ENCODE measurements at places on chromosomes 1 and 21. TPM values are rescaled to one million over a fixed set of nuclear protein-coding genes. Genes with fewer than 3 reads are reported as not detected.

DNA sequence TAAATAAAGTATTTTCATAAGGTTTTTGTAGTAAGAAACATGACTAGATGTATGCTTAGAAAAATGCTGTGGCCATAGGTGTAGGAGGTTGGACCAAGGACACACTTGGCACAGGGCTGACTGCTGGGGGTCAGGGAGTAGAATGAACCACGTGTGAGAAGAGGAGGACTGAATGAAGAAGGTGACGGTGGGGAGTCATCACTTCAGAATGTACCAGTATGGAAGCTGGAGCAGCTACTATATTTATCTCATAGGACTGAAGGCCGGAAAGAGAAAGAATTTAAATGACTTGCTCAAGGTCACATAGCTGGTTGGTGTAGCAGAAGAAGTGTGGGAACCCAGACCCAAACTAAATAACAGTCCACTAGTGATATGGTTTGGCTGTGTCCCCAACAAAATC, 79.8 kb upstream of the HAO2 start:
- DNase-seq = no peak

DNA sequence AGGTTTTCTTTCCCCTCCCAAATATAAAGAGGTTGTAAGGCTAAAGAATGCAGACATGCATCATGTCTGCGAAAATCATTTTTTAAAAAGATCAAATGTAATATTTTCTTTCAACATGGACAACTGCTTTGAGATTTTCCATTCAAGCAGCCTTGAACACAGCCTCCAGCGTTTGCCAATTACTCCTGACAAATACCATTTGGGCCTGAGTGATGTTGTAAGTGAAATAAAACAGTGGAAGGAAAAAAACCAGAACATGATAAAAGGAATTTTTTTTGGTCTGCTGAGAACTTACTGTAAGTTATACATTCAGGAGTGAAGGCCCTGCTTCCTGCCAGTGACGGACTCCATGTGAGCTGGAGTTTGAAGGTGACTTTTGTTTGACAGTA, 37.2 kb downstream of the SETD4 start:
- DNase-seq = no peak

DNA sequence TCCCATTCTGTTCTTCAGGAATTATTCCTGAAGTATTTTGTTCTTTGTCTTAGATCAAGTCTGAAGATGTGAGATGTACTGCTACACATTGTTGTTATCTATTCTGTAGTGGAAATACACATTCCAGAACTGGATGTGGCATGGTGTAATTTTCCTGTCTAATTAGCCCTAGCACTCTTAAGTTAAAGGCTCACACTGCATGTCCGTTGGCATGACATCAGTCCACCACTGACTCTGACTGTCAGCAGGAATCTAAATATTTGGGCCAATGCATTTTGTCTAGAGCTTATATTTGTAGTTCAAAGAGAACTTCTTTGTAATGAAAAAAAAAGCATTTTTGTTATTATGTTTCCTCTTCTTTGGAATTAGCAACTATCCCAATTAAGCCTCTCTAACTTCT, 201.0 kb downstream of the S1PR1 start:
- DNase-seq = no peak

DNA sequence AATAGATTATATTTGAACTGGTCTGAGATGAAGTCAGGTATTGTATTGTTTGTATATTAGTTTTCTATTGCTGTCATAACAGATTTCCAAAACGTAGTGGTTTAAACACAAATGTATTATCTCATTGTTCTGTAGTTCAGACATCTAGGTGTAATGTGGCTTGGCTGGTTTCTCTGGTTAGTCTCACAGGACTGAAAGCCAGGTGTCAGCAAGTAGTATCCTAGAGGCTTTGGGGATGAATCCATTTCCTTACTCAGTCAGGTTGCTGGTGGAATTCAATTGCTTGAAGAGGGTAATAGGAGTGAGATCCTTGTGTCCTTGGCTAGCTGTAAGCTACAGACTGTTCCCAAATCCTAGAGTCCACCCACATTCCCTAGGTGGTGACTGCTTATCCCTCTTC, 675.8 kb downstream of the NCAM2 start:
- DNase-seq = no peak

DNA sequence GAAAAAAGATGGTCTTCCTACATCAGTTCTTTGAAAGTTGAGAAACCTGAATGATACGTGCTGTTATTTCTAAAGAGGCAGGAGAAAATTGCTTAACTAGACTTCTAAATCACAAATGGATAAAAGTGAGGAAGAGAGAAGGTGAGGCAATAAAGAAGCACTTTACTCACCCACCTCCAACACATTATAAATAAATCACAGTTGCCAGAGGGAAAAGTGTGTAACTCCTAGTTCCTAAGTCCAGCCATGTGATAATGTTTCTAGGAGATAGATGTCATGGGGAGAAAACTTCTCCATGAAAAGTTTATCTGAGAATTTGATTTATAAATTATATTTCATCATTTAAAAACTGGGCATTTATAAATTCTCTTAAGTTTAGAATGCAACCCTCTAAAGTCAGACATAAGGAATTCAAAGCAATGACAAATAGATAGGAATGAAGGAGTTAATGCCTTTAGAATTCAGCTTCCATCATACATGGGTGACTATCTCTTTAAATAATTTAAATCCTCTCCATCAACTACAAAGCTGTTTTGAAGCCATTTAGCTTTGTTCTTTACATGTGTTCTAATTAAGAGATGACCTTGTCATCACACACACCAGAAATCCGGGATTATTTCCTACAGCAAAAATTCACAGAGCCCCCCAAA, 60.0 kb downstream of the NRIP1 start:
- no peak for DNase-seq

DNA sequence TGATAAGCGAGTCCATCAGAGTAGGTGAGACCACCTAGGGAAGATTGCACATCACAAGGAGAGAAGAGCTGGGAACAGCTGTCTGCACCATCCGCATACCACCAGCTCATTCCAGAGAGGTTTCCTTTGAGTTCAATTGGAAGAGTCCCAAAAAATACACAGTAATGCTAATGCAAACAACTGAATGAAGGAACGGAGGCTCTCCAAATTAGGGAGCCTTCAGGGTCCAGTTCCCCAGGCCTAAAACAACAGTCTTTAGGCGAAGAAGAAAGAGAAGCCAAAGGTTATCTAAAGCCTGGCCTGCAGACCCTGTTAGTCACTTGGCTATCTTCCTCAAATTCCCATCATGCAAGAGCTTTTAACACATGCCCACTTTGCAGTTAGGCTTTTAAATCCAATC, 246.4 kb downstream of the PBX1 start:
- no peak for DNase-seq

The ROR1 gene
- 0.25 TPM for total RNA-seq

The ZBTB21 gene
- 61.0 TPM for total RNA-seq

The PLK3 gene
- total RNA-seq = 80.8 TPM

GRCh38 chr1:185281245-185281644, 35.8 kb downstream of the IVNS1ABP start:
- no peak for DNase-seq

The PDZK1IP1 gene
- not detected for total RNA-seq

- DNase-seq = no peak
Observed at GRCh38 chr1:187958207-187958606, 1129.5 kb downstream of the PLA2G4A start.

The FMO5 gene
- total RNA-seq = 0.45 TPM

The PWP2 gene
- total RNA-seq = 51.6 TPM

DNA sequence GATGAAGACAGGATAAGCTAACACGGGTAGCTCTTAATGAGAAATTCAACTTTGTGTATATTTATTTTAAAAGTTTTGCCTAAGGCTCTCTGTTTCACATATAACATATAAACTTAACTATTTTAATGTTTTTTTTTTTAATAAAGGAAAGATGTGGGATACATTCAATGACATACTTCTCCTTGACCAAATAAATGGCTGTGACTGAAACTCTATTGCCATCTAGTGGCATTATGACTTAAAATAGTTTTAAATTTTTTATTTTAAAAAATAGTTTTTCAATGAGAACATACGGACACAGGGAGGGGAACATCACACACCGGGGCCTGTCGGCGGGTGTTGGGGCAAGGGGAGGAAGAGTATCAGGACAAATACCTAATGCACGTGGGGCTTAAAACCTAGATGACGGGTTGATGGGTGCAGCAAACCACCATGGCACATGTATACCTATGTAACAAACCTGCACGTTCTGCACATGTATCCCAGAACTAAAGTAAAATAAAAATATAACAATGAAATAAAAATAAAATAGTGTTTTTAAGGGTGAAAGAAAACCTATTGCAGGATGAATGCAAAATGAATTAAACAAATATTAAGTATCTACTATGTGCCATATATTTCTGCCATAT, 83.4 kb downstream of the LYST start:
- DNase-seq = no peak
